ENCODE measurements at places on chromosomes 7 and 10. TPM values are rescaled to one million over a fixed set of nuclear protein-coding genes. Genes with fewer than 3 reads are reported as not detected.
A peak's percentile ranks its signal among the peaks of the same experiment; 100 is the strongest.

DNA sequence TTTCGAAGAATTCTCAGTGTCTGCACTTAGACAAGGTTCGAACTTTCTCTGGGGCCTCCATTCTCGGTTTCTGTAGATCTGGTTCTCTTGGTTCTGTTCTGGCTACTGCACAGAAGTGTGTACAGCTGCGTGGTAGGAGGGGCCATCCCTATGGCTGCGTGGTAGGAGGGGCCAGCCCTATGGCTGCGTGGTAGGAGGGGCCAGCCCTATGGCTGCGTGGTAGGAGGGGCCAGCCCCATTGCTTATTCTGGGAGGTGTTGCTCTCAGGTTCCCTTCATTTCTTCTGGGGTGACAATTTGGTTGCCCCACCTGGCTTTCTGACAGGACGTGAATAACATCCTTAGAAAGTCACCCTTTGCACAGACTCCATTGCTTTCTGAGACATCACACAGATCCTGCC is 65.2 kb upstream of the CHST15 start:
- no peak for DNase-seq
- H3K4me1 ChIP-seq: no peaks in the 10 kb centered on the region
- H3K4me3 ChIP-seq: no peak overlapping the region
- H3K27me3 ChIP-seq: peaks cover 12% of the 10 kb centered on the region
- no peak overlapping the region for H3K27ac ChIP-seq

DNA sequence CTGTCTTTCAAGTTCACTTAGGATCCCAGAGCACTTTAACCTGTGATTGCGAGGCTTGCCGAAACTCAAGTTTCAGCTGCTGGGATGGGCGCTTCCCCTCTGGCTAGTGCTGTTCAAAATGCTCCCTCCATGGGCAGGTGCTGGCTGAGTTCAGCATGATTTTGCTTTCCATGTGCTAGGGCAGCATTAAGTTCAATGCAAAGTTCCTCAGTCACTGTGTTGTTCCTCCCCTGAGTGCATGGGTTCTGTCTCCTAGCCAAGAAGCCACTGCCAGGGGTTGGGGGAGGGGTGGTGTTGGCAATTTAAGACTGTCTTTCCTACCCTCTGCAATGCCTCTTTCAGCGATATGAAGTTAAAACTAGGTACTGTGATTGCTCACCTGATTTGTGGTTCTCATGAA is 56.5 kb upstream of the HELLS start:
- DNase-seq: no peak
- H3K27me3 ChIP-seq: peaks cover 5% of the 10 kb centered on the region
- no peak overlapping the region for H3K4me3 ChIP-seq
- H3K36me3 ChIP-seq: no peaks in the 10 kb centered on the region
- no peak overlapping the region for H3K27ac ChIP-seq

DNA sequence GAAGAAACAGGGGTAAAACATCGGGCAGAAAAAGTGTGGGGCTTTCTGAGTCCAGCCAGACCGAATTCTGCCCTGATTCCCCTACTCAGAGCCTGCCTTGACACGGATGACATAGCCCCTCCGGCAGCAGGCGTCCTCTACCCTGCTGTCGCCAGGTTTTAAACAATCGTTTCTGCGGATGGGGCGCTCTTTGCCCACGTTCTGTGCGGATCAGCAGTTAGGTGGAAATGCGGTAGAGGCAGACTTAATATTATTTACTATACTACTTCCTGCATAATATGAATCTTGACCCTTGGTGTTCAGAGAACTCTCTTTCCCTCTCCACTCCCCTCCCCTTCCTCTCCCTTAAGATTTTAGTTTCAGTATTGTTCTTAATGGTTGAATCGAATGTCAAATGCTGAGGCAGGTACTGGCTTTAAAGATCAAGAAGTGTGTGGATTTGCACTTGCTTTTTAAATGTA is 2.4 kb downstream of the GATA3 start:
- H3K27ac ChIP-seq: peak overlapping the region; percentile 99
- peak; percentile 78 for DNase-seq
- H3K4me3 ChIP-seq: peak overlapping the region; percentile 98
- H3K4me1 ChIP-seq: peaks cover 57% of the 10 kb centered on the region

Gene ADAM22
- total RNA-seq: 1.8 TPM

DNA sequence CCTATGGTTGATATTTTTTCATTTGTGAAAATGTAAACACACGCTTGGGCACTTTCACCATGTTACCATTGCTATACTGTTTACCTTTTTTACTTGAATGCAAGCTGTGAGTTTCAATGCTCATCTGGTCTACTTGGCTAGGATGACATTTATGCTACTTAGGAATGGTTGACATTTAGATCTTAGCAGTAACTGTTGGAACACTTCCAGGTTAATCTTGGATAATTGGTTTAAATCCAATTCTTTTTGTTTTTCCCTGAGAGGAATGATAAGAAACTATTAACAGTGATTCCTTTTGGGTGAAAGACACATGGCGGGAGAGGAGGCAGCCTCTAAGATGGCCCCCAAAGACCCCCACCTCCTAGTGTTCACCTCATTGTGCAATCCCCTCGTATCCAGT is 51.4 kb upstream of the AMPH start:
- H3K4me1 ChIP-seq: no peaks in the 10 kb centered on the region
- H3K27ac ChIP-seq: no peak overlapping the region
- H3K27me3 ChIP-seq: peaks cover 6% of the 10 kb centered on the region
- H3K36me3 ChIP-seq: no peaks in the 10 kb centered on the region
- H3K4me3 ChIP-seq: no peak overlapping the region

Gene FGF8
- not detected for total RNA-seq

Gene ZNF282
- total RNA-seq: 61.9 TPM

Gene GRM3
- total RNA-seq: not detected

Gene SRRT
- 223 TPM for total RNA-seq

DNA sequence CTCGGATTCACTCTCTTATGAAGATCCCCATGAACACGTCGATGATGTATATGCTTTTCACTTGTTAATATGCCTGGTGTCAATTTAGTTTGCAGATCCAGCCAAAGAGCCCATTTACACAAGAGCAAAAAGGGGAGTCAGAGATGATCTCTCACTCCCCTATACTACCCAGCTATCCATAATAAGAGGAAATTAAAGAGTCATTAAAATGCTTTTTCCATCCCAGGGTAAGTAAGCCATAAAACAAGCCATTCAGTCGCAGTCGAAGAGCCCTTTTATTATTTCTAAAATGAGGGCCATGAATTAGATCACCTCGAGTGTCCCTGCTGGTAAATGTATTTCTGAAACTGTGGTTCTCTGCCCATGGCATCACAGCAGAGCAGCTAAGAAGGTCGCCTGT is 41.2 kb downstream of the CHCHD3 start:
- DNase-seq: no peak
- peaks cover 7% of the 10 kb centered on the region for H3K36me3 ChIP-seq
- no peak overlapping the region for H3K4me3 ChIP-seq
- H3K27me3 ChIP-seq: no peaks in the 10 kb centered on the region
- H3K27ac ChIP-seq: no peak overlapping the region

Gene MYL10
- total RNA-seq: not detected

DNA sequence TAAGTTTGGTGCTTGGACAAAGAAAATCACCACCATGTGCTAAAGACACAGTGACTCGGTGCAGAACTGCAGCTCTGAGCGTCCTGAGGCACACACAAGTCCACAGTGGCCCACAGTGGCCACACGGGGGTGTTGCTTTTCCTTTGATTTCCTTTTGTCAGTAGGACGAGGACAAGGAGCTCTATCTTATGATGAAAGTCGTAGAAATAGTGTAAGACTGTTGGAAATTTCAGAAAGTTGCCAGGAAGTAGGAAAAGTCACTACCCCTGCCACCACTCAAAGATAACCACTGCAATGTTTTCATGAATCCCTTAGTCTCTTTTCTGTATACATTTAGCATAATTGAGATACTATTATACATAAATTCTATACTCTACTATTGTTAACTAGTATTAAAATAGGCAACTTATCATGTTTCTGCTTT is 146.0 kb downstream of the TNS3 start:
- H3K4me3 ChIP-seq: no peak overlapping the region
- H3K36me3 ChIP-seq: no peaks in the 10 kb centered on the region
- H3K27ac ChIP-seq: no peak overlapping the region
- H3K27me3 ChIP-seq: no peaks in the 10 kb centered on the region
- DNase-seq: no peak

DNA sequence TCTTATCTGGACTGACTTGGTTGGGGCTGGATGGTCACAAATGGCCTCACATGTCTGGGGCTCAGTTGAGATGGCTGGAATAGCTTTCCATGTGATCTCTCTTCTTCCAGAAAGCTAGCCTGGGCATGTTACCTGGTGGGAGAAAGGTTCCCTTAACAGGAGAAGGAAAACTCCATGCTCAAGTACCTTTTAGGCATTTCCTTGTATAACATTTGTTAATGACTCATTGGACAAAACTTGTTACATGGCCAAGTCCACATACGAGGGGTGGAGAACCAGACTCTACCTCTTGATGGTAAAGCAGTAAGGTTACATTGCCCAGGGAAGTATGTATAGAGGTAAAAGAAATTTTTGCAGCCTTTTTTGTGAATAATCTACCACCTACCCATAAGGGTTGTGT is 826.4 kb downstream of the LRMDA start:
- H3K27ac ChIP-seq: no peak overlapping the region
- no peak overlapping the region for H3K4me3 ChIP-seq
- DNase-seq: no peak
- H3K4me1 ChIP-seq: no peaks in the 10 kb centered on the region
- H3K27me3 ChIP-seq: no peaks in the 10 kb centered on the region
- H3K36me3 ChIP-seq: no peaks in the 10 kb centered on the region

Gene RBAK
- 9.1 TPM for total RNA-seq

Gene HIP1
- total RNA-seq: 8.2 TPM

Gene WBP1L
- 14.6 TPM for total RNA-seq

DNA sequence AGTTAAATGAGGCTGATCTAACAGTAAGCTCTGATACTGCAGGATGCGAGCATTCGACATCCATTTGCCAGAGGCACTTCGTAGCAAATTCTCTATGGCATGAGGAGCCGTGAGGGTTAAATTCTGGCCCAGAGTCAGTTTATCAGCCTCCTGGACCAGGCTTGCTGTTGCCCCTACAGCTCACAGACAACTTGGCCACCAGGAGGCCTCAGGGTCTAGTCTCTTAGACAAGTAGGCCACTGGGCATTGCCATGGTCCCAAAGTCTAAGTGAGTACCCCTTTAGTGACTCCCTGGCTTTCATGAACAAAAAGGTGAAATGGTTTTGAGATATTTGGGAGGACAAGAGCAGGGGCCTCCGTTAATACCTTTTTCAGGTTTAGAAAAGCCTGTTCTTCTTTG is 178.0 kb upstream of the MBL2 start:
- no peaks in the 10 kb centered on the region for H3K36me3 ChIP-seq
- H3K27me3 ChIP-seq: no peaks in the 10 kb centered on the region
- H3K4me1 ChIP-seq: no peaks in the 10 kb centered on the region
- no peak overlapping the region for H3K27ac ChIP-seq
- no peak for DNase-seq

Gene DHX32
- 16.3 TPM for total RNA-seq

- no peak overlapping the region for H3K27ac ChIP-seq
- no peak overlapping the region for H3K4me3 ChIP-seq
- no peaks in the 10 kb centered on the region for H3K4me1 ChIP-seq
- no peaks in the 10 kb centered on the region for H3K27me3 ChIP-seq
- H3K36me3 ChIP-seq: no peaks in the 10 kb centered on the region
These were observed 10.1 kb downstream of the ITGB8 start for GRCh38 chr7:20340839-20341238.

- no peaks in the 10 kb centered on the region for H3K27me3 ChIP-seq
- no peaks in the 10 kb centered on the region for H3K36me3 ChIP-seq
- peaks cover 42% of the 10 kb centered on the region for H3K4me1 ChIP-seq
- DNase-seq: peak; percentile 56
These were observed 72.6 kb downstream of the OSBPL3 start for GRCh38 chr7:24907311-24907886.

Gene C10orf105
- total RNA-seq: 0.76 TPM

GRCh38 chr7:29302666-29303395 is 108.3 kb downstream of the CHN2 start:
- H3K27me3 ChIP-seq: no peaks in the 10 kb centered on the region
- H3K27ac ChIP-seq: no peak overlapping the region
- no peak for DNase-seq
- H3K4me1 ChIP-seq: no peaks in the 10 kb centered on the region
- H3K4me3 ChIP-seq: no peak overlapping the region
- H3K36me3 ChIP-seq: no peaks in the 10 kb centered on the region

Gene PROSER2
- 0.31 TPM for total RNA-seq
